H9 (cell line): ENCODE measurements at places on chromosomes 12 and 14. TPM values are rescaled to one million over a fixed set of nuclear protein-coding genes. Genes with fewer than 3 reads are reported as not detected.

DNA sequence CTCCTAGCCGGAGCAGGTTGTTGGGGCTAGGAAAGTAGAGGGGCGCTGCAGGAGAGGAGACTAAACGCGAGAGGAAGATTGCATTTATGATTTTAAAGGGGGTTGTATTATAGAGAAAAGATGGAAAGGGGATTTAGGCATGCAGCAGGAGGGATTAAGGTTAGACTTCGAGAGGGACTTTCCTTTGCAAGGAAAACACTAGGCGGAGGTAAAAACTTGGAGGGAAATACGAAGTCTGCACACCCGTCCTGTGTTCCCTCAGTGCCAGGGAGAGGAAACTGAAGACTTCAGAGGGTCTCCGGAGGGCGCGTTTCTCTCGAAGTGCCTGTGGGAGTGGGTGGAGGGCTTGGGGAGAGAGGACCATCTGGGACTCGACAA lies 420 bp upstream of the PPP1R1A start:
- no peak for DNase-seq

The GLT8D2 gene
- 2.9 and 3.8 TPM in 2 replicates for total RNA-seq

The MAP1LC3B2 gene
- 1.5 and 2.0 TPM in 2 replicates for total RNA-seq

DNA sequence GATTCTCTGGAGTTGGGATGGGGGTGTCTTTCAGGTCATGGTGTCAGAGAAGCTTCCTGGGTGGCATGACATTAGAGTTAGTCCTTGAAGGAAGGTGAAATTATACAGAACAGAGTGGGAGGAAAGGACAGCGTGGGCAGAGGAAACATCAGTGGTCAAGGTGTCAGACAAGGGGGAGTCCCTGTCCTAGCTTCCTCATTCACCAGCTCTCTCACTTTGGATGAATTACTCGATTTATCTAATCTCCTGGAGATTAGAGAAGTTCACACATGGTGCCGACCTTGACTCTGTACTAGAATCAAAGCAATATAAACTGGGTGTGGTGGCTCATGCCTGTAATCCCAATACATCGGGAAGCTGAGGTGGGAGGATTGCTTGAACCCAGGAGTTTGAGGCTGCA lies 492.9 kb downstream of the VRK1 start:
- no peak for DNase-seq

The RNF34 gene
- 65.3 and 66.4 TPM in 2 replicates for total RNA-seq

The PKP2 gene
- 18.2 and 18.4 TPM in 2 replicates for total RNA-seq

- DNase-seq = no peak
These were observed 2.4 kb downstream of the FGFR1OP2 start for GRCh38 chr12:26940516-26941214.

The OR6C2 gene
- not detected in 2 replicates for total RNA-seq

- no peak for DNase-seq
These were observed 13.4 kb downstream of the MTERF2 start for GRCh38 chr12:106973545-106973944.

DNA sequence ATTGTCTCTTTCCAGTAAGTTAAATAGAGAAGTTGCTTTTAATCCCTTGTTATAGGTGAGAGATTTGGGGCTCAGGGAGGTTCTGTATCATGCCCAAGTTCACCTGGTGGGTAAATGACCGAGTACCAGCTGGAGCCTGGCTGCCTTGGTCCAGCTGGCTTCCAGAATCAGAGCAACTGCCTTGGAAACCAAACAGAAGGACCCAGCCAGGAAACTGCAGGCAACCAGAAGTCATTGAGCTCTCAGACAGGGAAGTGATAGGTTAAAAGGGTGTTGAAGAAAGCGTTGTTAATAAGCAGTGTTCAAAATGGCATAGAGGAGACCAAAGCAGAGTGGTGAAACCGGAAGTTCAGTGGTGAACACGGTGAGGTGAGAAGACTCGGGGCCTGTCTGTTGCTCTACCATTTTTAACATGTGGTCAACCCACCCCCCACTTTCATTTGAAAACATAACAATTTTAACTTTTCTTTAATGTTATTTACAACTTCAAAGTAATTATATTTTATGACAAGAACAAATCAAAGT lies 54.9 kb downstream of the PLEKHG7 start:
- DNase-seq = no peak

The SERPINA9 gene
- not detected in 2 replicates for total RNA-seq

- DNase-seq = no peak
These were observed 72.1 kb upstream of the LMNTD1 start for GRCh38 chr12:25625146-25625545.

The ZNF384 gene
- 83.5 and 88.0 TPM in 2 replicates for total RNA-seq

DNA sequence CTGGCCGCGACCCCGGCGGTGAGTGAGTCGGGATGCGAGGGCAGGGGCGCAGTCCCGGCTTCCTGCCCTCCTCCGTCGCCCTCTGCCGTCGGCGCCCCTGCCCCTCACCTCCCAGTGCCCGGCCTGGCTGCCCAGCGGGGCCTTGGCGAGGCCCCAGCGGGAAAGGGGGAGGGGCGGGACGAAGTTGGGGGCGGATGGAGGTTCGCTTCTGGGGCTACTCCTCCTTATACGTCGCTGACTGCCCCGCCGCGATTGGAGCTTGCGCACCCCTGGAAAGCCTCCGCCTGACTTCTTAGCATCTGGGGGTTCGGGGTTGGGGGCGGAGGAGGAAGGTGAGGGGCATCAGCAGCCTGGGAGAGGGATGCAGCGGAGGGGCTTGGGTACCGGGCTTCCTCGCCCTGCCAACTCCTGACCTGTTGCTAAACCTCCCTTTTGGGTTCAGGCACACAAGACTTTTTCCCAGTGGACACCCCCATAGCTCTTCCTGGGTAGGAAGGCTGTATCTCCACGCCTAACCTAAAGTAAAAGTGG lies 406 bp downstream of the TMEM263 start:
- peak; percentile 84 for DNase-seq

The CFL2 gene
- total RNA-seq = 13.9 and 14.2 TPM in 2 replicates

The DEGS2 gene
- 0.59 and 0.72 TPM in 2 replicates for total RNA-seq
